NCI-H460 (cell line): ENCODE measurements at places on chromosomes 12 and 14.
A peak's percentile ranks its signal among the peaks of the same experiment; 100 is the strongest.

DNA sequence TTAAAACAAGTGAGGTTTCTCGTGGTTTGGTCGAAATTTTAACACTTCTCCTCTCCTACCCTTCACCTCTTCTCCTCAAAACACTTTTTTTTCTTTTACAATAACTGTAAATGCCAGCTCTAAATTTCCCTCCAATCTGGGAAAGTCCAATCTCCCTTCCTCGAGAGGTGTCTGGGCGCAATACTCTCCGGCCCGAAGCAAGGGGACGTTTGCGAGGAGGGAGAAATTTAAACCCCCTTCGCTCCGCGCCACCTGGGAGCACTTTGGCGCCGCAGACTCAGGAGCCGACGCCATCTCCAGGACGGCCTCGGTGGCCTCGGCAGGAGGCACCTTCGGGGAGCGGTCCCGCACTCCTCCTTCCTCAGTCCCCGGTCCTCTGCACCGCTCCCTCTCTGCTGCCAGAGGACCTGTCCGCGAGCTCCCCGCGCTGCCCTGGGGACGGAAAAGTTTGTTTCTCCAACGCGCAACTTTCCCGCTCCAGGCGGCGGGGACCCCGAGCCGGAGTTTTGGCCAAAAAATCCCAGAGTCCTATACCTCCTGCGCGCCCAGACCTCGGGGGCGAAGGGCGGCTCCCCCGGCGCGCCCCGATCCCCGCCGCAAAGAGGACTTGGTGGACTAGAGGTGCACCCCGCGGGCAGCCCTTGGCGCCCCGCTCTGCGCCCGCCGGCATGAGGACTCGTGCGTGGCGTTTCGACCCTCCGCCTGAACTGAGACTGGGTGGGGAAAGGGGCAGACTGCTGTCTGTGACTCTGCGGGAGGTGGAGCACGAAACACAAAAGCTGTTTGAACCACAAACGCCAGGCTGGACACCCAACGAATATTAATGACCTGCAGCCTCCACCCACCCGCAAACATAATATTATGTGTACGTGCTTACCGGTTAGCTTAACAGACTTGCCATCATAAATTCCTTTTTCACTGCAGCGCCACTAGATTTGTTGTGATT, 95.2 kb upstream of the HMGA2 start:
- DNase-seq, result no peak

DNA sequence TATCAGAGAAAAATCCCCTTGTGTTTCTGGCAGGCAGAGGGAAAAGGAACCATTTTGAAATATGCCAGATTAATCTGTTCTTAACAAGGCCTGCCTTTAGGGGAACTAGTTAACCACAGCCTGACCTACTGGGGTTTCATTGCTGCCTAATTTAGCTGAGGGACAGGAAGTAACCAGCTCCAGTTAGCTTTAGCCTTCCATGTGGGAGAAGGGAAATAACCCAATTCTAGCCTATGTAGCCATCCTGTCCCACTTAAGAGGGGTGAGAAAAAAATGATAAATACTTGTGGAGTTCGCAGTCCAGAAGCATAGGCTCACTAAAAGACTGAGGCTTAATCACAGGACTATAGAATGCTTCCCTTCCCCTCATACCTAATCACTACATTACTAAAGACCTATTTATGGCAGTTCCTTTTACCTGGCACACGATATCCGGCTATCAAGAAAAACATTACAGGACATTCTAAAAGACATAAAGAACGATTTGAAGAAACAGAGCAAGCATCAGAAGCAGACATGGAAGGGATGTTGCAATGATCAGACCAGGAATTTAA, 22.8 kb downstream of the COX8C start:
- no peak for DNase-seq

DNA sequence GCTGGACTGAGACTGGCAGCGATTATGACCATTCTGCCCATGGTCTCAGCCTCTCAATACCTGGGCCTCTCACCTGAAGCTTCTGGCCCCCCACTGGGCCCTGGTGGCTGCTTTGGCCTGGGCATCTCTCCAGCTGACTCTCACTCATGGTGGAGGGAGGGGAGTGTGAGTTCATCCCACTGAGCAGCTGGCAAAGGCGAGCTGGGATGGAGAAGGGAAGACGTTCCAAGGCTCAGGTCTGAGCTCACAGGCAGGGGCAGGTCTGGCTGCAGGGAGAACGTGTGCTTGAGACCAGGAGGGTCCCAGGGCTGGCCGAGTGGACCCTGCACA, 103.5 kb downstream of the TMEM121 start:
- no peak for DNase-seq

DNA sequence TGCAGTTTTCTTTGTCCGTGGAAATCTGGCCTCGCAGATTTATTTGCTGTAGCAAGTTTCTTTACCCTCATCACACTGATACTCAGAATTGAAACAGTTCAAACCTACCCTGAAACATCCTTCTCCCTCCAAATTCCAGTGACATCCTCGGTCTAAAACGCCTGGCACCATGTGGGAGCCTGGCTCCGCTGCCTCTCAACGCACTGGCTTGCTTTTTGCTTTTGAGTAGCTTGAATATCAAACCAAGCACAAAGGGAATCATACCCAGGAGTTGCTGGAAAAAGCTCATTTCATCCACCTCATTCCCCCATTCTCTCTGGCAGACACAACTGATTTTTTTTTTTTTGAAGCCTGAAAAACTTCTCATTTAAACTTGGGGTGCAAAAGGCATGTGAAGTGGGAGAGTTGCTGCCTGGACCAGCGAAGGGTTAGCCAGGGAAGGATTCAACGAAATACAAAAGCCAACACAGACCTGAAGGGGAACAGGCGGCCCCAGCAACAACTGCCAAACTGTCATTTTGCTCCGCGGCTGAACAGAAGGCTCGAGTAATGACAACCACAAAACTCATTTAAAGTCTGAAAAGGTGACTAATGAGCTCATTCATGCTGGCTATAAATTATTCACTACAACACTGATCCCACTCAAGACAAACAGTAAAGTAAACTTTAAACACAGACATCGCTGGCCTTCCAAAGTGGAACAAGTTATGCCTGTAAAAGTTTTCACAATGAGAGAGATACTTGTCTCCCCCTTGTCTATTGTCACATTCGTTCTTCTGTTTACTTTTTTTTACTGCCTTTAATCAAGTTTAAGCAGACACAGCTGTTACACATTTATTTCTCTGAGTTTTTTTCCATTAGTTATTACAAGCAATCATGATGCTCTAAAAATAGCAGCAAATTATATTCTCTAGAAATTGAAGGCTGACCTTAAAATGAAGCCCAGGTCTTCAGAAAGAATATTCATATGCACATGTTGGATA, 12.5 kb upstream of the FOXN3 start:
- DNase-seq, result no peak

GRCh38 chr14:67411370-67411769, 595 bp downstream of the PLEK2 start:
- no peak for DNase-seq

DNA sequence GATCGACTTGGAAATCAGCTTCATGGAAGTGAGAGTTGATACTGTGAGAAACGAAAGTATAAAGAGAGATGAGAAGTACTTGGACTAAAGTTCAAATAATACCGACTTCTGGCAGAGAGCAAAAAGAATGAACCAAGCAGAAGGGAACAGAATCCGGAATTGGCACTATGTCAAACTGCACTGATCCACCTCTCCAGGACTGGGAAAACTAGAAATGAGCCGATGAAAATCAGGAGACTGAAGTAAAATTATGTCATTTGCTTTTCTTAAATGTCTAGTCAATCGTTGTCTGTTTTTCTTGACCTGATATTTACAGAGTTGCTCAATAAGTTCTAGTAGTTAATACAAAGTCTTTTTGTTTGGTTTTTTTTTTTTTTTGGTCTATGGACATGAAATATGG, 163.0 kb upstream of the FOXG1 start:
- no peak for DNase-seq

- no peak for DNase-seq
These were observed 91.6 kb downstream of the FOXN3 start for GRCh38 chr14:89325299-89325883.

GRCh38 chr12:122205053-122205925, 1.8 kb downstream of the B3GNT4 start:
- DNase-seq, result no peak

DNA sequence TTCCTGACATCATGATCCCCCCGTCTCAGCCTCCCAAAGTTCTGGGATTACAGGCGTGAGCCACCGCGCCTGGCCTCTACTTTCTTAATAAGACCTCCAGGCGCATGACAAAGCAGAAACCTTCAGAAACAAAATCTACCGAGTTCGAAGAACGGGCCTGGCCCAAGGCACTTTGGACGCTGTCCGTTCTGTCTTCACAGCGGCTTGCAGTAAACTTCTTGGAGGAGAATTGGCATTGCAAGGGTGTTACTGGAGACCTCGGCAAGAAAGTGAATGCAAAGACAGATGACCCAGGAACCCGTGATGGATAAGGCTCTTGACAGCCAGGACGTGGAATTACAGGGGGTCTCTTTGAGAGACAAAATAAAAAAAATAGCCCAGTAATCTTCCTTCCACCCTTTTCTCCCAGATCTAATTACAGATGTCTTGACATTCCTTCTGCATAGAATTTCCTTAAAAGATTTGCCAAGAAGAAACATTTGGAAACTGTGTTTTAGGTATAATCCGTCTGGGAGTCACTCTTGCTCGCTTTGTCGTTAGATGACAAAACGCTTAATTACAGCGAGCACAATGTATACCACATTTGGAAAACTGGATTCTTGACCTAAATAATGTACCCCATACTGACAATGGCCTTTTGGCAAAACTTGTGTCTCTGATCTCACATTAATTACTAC, 83.2 kb upstream of the TBX3 start:
- DNase-seq, result no peak

DNA sequence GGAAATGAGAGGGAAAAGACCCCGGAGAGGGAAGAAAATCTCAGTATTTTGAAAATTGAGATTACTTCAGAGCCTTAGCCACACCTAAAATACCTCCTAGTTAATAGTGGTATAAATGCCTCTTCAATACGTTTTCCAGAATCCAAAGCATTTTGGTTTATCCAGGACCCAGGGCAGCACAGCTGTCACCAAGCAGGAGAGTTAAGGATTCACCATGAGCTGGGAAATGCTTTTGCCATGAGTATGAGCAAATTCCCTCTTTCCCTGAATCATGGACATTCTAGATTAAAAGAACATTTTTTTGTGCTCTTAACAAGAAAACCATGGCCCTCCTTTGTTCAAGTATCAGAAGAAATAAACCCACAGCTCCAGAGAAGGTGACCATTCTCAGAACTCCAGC, 21.8 kb upstream of the RTRAF start:
- no peak for DNase-seq

GRCh38 chr14:58732387-58732786, 94.6 kb downstream of the DACT1 start:
- DNase-seq, result no peak

- DNase-seq, result no peak
These were observed 47.2 kb downstream of the RFX4 start for GRCh38 chr12:106629797-106630659.

DNA sequence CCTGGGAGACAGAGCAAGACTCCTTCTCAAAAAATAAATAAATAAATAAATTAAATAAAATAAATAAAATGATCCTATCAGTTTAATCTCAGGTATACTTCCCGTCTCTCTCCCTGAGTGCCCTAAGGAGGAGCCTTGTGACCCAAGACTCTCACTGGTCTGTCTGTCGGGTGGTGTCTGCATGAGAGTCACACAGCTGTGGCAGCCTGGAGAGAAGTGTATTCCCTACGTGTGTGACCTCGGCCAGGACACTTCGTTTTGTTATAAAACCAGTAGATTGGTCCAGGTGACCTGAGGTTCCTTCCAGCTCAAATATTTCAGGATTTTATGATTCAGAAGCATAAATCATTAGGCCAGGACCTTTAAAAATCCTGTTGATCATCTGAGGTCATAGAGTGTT, 4.8 kb downstream of the SYNE3 start:
- DNase-seq, result no peak

DNA sequence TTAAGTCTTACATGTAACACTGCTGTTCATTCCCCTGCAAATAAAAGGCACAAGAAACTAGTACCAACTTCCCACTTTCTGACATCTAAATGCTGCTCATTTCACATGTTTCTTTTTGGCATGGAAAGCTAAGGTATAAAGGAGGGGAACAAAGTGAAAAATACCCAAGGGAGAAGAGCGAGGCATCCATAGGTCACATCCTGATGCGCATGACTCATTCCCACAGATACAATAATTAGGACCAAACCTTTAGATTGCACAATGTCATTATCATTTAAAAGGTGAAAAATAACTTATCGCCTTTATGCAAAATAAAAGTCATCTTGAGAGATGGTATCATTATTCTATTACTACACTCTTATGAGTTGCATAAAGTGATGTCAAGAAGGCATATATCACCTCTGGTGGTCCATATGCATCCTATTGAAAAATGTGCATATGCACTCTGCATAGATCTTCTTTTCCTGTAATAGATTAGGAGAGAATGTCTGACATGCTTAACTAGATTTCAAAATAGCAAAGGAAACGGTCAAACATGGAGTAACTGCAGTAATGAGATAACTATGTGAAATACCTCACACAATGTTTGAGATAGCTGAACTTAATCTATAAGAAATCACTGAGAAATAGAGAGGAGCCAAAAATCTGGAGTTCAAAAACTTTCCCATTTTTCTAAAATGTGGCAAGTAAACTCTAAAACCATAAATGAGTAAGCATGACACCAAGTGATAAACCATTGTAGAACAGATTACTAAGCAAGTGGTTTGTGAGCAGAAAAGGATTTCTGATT, 382.5 kb upstream of the TMTC1 start:
- DNase-seq, result peak; percentile 1

GRCh38 chr12:106865683-106866082, 90.0 kb upstream of the TMEM263 start:
- DNase-seq, result no peak

- no peak for DNase-seq
These were observed 91.4 kb upstream of the FLRT2 start for GRCh38 chr14:85438481-85438942.

DNA sequence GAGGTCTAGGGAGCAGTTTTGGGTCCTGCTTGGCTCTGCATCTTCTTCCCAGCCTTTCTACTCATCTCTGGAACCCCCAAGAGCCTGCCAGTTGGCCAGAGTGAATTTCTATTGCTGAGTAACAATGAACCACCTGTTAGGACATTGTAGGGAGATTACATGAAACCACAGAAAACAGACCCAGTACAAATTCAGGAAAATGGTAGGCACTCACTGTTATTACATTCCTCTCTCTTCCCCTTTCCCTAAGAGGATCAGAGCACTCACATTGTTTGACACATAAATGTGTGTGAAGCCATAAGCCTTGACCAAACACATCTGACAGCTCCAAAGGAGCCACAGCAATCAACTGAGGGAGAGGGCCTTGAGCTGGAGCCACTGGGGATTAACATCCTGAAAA, 216.1 kb downstream of the TMEM132D start:
- no peak for DNase-seq

GRCh38 chr14:23568600-23569331, 1.2 kb upstream of the AP1G2 start:
- DNase-seq, result no peak

DNA sequence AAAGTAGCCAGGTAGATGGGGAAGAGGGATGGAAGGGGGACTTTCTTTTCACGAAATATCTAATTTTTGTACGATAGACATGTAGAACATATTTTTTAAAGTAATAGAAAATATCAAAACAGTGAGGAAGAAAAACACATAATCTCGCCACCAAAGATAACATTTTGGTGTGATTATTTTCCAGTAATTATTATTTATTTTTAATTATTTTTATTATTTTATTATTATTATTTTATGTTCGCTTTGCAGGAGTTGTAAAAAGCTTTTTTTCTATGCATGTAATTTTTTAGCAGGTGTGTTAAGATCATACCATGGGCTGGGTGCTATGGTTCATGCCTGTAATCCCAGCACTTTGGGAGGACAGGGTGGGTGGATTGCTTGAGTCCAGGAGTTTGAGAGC, 85.6 kb upstream of the CCND2 start:
- DNase-seq, result no peak

- no peak for DNase-seq
These were observed 11.3 kb downstream of the MAPK1IP1L start for GRCh38 chr14:55062517-55063351.
